Activated T-cell treated with anti-CD3 and anti-CD28 coated beads for 1 hour (primary cell): ENCODE measurements at places on chromosomes 5 and 9.

DNA sequence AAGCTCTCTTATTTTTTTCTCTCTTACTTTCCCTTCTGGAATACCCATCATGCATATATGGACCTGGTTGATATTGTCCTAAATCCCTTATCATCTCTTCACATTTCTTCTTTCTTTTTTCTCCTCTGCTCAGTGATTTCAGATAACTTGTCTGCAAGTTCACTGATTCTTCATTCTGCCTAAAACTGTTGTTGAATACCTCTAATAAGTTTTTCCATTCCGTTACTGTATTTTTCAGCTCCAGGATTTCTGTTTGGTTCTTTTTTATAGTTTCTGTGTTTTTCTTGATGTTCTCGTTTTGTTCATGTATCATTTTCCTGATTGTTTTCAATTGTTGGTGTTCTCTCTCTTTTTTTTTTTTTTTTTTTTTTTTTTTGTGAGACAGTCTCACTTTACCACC, 203.7 kb downstream of the COMMD10 start:
- DNase-seq = no peak

DNA sequence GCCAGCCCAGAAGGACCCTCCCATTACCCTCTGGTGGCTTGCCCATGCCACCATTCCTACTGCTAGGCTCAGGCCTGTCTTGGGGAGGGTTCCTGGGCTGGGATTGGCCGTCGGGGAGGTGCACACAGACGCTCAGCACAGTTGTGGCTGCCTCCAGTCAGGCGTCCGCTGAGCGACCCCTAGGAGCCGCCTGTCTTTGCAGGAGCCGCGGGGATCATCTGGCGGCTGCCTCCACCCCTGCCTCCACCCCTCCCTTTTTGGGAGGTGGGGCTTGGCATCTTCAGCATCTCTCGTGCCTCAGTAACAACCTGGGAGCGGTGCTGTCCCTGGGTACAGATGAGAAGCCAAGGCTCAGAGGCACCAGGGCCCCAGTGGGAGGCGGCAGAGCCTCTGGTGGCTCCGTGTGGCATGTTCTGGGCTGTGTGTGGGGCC, 39.6 kb downstream of the RXRA start:
- no peak for DNase-seq

GRCh38 chr5:149035372-149035790, 27.5 kb downstream of the SH3TC2 start:
- DNase-seq = peak; percentile 46

- no peak for DNase-seq
Measured at GRCh38 chr5:77847129-77847460, 71.0 kb upstream of the TBCA start.

DNA sequence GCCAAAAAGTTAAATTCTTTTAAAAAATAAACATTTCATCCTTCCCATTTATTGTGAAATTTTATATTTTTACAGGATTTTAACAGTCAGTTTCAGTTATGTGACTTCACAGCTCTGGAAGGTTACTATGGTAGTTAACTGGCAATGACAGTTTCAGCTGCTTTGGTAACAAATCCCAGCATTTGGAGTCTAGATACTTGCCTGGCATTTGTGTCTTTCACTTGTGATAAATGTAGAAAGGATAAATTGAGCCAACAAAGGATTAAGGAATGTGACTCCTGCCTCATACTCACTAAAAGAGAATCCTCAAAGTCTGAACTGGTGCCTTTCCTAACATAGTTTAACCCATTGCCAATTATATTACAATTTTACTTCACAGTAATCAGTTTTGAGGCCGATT, 315.5 kb downstream of the FER start:
- no peak for DNase-seq

DNA sequence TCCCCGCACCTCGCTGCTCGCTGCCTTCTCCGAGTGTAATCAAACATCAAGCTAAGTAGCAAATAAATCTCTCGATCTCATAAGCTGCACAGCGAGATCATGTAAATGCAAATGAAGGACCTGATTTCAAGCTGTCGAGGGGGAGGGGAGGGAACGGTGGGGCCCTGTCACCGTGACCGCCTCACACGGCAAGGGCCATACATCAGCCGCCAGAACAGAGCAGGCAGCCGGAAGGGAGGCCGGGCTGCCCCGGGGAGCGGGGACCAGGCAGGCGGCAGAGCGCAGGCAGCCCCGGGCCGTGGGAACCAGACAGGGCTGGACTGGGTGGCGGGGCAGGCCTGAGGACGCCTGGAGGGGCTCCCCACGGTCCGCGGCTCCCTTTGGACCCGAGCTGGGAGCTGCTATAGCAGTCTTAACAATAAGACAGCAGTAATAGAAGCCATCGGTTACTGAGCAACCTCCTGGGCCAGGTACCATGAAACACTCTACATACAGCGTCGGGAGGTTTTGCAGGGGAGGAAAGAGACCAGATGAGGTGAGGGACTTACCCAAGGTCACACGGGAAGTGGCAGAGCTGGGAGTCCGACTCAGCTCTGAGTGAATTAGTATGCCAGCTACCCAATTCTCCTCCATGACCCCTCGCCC, 76.8 kb downstream of the CFAP77 start:
- peak; percentile 7 for DNase-seq

DNA sequence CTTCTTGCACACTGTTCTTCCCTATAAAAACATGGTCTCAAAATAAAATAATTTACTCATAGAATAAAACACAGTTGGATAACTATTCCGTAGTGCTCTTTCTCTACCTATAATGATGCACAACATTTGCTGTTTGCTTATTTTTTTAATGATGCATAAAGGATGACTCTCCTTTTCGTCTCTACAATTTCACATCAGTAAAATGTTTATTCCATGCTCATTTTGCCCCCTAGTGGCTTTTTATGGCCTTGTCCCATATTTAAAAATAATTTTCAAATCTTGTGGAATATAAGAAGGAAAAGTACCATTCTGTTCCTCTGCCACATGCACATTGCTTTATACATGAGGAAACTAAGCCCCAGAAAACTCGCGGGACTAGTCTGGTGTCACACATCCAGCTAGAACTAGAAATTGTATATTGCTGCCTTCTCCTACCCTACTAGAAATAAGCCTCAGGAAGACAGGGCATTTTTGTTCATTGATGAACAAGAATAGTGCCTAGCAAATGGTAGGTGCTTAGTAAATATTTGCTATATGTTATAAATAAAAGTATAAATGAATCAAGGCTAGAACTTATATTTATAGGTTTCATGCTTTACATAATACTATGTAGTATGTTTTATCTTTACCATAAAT, 12.7 kb downstream of the KCTD16 start:
- no peak for DNase-seq

DNA sequence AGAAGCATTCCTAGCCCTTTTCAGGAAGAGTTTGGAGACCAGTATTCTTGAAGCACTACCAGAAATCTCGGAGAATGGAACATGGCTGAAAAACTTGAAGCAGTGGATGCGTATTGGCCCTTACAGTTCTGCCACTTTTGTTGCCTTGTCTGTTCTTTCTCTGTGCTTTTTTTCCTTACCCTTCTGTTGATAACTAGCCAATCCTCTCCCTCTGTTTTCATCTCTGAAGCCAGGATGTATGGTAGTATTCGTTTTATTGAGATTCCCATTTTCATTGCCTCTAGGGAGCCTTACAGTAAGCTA, 564 bp upstream of the CCNH start:
- no peak for DNase-seq

- DNase-seq = no peak
Measured at GRCh38 chr5:55544341-55544740, 9.6 kb upstream of the PLPP1 start.

DNA sequence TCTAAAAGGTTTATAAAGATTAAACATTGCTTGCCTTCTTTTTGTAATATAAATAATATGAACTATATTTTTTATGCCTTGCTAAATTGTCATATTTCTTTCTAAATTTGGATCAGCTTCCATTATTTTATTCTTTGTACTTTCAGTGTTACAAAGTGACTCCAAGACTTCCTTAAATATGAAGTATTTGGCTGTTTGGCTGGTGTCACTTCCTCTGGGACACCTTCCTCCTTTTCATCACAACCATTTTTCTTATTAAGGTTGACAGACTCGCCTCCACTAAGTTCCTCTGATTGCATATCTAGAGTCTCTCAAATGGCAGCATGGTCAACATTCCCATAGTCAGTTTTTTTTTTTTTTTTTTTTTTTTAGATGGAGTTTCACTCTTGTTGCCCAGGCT, 73.8 kb upstream of the SLC1A1 start:
- no peak for DNase-seq

GRCh38 chr5:81948349-81948748, 23.5 kb upstream of the ATG10 start:
- no peak for DNase-seq

- DNase-seq = no peak
Measured at GRCh38 chr9:12425878-12426864, 267.0 kb upstream of the TYRP1 start.

GRCh38 chr5:75616971-75617621, 5.8 kb downstream of the ANKDD1B start:
- no peak for DNase-seq

DNA sequence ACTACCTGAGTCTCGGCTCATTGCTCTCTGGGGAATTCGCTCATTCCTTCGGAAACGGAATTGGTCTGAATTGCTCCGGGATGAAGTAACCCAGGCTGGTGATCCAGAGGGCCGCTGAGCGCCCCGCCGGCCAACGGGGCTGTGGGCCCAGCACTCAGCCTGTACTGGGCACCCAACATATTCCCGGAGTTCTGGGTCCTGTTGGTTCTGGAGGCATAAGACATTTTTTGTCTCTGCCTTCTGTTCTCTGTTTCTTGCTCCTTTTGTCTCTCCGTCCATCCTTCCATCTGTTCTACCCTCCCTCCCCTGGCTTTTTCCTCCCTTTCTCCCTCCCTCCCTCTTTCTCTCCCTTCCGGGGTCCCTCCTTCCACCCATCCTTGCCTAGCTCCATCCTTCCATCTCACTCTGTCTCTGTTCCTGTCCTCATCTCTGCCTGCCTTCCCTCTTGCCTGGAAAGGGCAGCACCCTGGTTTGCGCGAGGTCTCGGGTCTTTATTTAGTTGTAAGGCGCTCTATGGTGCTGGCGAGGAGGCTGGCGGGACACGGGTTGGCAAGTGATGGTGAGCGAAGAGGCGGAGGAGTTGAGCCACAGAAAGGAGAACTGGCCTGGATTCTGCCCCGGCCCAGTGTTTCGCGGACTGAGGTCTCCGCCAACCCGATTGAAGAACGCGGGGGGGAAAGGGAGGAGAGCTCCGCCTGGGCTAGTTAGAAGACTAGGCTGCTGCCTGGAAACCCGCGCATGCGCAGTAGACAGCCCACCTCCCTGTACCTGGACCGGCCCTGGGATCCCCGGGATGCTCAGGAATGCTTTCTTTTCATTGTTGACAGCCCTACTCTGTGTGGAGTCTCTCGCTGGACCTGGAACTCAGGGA, 1468.0 kb downstream of the FOXD4L5 start:
- peak; percentile 58 for DNase-seq

GRCh38 chr5:99058466-99058865, 129.7 kb upstream of the CHD1 start:
- no peak for DNase-seq

GRCh38 chr5:55920784-55921183, 69.6 kb downstream of the IL31RA start:
- DNase-seq = no peak

DNA sequence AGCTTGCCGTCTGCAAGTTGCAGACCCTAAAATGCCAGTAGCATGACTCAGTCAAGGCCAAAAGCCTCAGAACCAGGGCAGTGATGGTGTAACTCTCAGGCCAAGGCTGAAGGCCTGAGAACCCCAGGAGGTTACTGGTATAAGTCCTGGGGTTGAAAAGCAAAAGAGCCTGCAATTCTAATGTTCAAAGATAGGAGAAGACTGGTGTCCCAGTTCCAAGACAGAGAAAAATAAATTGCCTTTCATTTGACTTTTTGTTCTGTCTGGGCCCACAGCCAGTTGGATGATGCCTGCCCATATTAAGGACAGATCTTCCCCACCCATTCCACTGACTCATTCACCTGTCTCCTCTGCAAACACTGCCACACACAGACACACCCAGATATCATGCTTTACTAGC, 673.2 kb downstream of the CDH18 start:
- no peak for DNase-seq

DNA sequence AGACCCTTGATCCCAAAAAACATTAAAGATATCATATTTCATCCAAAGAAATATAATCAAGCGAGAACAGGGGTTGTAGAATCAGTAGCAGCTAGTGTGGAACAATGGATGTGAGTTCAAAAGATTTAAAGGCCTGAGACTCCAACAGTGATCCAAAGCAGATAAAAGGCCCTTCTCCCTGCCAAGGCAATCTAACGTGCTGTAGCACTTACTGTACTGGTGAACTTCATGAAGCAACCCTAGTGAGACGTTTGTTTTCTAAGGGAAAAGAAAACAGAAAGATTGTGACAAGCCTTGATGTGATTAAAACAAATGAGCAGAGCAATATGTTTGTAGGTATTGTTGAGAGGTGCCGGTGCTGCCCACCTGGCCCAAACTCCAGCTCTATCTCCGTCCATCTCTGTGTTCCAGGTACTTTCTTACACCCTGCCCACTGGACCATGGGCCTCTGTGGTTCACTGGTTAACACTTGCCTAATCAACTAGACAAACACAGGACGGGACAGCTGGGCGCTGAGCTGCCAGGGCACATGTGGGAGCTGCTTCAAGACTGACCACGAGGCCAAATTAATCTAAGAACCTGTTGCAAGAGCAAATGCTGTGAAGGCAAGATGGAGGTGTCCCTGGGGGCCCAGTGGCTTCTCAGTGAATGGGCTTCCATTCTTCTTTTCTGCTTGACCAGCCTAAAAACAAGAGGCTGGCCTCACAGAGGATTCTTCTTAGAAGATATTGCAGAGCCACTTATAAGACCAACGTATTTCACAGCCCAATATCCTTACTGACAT, 265.5 kb downstream of the CWC27 start:
- no peak for DNase-seq

DNA sequence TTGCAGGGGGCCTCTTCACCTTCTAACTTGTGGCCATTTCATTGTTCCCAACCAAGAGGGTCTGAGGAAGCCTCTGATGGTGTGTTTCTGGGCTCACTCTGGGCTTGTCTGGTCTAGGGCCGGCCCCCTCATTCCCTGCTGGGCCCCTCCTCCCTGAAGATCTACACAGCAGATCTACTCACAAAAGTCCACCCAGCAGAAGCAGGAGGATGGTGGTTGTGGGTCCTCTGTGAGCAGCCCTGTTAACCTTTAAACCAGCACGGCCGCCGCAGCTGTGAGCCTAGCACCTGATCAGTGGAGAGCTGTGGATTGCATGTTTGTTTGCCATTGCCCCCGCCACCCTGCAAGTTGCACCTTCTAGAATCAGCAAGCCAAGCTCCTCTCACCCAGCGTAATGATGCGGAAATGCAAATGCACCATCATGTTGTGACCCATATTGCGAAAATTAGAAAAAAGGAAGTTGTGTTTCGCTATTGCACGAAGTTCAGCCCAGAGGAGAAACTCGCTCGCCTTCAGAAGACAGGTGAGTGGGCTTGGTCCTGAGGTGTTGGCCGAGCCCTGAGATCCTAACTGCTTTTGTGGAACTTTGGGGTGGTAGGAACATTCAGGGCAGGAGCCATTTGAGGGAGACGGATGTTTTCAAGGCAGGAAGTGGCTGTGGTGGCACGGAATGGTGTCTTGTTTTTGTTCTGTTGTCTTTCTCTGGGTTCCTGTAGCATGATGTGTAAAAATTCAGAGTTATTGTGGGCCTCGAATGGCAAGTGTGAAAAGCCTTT, 16.7 kb downstream of the FGD3 start:
- DNase-seq = peak; percentile 59

- DNase-seq = no peak
Measured at GRCh38 chr9:37407468-37407867, 15.0 kb upstream of the GRHPR start.
